ENCODE measurements at places on chromosomes 2 and 18. TPM values are rescaled to one million over a fixed set of nuclear protein-coding genes. Genes with fewer than 3 reads are reported as not detected.

Gene ZNF516
- total RNA-seq, result 110 TPM

Gene SCYGR4
- not detected for total RNA-seq

Gene PNPT1
- 19.2 TPM for total RNA-seq

Gene SYT4
- 0.83 TPM for total RNA-seq

Gene CNTNAP5
- total RNA-seq, result not detected

Gene NEUROD1
- not detected for total RNA-seq

Gene MRO
- 1.1 TPM for total RNA-seq

Gene APOB
- 1.3 TPM for total RNA-seq

Gene HOXD3
- 17.6 TPM for total RNA-seq

Gene DPP4
- total RNA-seq, result 2.8 TPM

Gene MAP3K19
- total RNA-seq, result 23.2 TPM

Gene DOCK10
- 32.8 TPM for total RNA-seq

Gene ILKAP
- total RNA-seq, result 37.6 TPM

Gene FBXO48
- total RNA-seq, result 1.1 TPM

Gene RSAD2
- total RNA-seq, result 4.5 TPM

Gene HIBCH
- 28.4 TPM for total RNA-seq

Gene ARHGEF4
- total RNA-seq, result 8.6 TPM

All from ovary (tissue), 10 donors.